ENCODE measurements at places on chromosomes 12 and 14.

DNA sequence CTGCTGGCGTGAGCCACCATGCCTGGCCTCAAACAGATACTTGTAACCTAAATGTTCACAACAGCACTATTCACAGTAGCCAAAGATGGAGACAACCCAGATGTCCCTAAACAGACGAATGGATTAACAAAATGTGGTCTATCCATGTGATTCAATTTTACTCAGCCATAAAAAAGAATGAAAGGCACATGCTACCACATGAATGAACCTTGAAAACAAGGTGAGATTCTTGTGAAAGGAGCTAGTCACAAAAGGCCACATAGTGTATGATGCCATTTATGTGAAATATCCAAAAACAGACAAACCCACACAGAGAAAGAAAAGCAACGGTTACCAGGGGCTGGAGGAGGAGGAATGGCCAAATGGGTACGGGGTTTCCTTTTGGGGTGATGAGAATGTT, 19.6 kb upstream of the P2RX7 start:
- no peak for DNase-seq

DNA sequence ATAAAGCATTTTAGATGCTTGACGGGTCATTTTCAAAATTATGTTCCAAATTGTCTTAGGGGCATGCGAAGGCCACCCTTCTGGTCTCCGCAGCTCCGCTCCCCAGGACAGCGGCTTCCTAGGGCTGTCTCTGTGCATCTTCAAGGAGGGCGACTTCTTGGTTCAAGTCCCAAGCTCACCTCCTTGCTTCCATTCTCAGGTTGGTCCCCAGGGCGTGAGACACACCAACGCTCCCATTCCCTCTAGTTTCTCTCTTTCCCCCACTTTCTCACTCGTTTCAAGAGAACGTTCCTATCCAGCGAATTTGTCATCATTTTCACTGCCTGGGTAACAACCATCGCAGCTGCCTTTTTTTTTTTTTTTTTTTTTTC, 109.4 kb upstream of the CCND2 start:
- DNase-seq = no peak

DNA sequence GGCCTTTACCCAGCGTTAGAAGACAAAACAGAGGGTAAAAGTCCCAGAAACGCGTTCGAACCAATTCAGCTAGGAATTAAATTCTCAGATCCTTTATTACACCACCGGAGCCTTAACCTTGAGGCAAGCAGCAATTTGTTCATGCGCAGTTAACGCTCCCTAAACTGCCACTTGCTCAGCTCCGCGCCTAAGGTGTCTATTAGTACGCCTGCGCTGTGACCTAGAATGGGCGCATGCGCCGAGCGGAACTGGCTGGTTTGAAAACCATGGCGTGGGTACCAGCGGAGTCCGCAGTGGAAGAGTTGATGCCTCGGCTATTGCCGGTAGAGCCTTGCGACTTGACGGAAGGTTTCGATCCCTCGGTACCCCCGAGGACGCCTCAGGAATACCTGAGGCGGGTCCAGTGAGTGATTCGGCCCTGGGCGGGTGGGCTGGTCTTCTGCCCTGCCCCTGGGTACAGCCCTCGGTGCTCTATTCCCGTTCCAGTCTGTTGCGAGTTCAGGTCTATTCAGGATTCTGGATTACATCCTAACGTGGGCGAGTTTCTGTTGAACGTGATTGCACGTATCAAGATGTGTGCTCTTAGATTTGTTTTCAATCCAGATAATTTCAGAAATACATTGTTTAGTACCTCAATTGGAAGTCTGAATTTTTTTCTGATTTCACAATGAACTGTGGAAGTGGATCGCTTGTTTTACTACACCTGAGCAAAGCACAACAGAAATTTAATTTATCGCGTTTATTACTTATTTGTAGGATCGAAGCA, at the start of gene GEMIN2:
Gene GEMIN2 (plus strand): TSS at position 251 of the 766 bp plus-strand sequence. CDS start 16 bp downstream, at position 267.
- peak; percentile 90 for DNase-seq

- DNase-seq = no peak
These were observed 327.8 kb downstream of the PDZRN4 start for GRCh38 chr12:41515953-41516352.

DNA sequence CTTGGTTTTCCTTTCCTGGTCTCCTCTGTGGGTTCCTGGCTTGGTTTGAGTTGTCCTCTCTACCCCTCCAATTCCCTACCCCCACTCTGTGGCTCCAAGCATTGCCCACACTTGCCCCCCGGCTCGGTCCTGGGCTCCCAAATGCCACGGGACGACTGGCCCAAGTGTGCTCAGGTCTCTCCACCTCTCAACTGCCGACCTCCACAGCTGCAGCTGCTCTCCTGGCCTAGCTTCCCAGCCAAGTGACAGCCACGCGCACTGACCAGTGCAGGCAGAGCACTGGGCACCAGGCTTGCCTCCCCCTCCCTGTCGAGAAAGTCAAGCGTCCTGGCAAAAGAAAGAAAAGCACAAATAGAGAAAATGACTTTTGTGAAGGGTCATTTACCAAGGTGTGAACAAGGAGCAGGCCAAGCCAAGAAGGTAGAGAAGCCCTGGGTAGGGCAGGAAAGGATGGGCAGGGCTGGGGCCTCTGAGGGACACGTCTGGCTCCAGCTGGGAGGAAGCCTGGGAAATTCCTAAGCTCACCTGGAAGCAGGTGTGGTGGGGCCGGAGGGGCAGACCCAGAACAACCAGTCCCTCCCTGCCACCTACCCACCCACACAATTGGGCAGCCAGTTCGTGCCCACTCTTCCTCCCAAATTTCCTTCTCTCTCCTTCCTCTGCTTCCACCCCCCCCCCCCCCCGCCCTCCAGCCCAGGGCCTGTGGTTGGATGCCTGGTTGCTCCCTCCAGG, 1.8 kb upstream of the CEP170B start:
- no peak for DNase-seq

DNA sequence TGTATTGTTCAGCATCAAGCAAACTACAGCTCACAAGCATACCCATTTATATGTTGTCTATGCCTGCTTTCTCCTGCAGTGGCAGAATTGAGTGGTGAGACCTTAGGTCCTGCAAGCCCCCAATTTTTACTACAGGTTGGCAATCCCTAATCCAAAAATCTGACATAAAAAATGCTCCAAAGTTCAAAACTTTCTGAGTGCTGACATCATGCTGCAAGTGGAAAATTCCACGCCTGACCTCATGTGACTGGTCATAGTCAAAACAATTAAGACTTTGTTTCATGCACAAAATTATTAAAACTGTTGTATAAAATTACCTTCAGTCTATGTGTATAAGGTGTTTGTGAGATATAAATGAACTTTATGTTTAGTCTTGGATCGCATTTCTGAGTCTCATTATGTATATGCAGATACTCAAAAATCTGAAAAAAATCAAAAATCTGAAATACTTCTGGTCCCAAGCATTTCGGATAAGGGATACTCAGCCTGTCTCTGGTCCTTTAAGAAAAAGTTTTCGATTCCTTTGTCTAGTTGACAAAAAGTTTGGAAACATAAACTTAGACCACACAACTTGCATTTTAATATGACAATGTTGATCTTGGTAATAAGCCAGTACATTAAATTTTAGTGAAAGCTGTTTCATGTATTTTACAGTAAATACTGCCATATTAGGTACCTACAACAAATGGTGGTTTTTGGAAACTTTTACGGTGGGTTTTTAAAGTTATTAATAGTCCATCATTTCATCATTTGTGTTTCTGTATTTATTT, 81.5 kb downstream of the AEBP2 start:
- DNase-seq = no peak

DNA sequence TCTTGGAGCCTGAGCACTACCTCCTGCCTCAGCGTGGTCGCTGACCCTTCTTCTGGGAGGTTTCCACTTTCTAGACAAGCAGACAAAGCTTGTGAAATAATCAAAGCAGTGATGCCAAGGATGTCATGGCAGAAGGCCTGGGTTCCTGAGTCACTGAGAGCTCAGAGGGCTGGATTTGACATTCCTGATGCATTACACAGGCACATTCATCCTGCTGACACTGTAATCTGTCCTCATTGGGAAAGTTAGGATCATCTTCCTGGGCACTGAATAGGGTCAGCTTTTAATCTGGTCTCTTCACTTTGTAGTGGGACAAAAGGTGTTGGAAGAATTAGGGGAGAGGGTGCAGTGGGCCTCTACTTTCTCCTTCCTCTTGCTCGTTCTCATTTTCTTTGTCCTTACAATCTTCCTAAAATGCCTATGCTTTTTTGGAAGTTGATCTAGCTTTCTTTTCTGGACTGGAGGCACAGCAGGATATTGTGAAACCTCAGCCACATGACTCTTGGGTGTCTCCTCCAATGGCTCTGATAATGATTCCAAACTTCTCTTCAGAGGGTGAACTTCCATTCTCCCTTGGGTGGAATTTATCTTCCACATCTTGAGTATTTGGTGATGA, 29.6 kb downstream of the EEA1 start:
- no peak for DNase-seq

DNA sequence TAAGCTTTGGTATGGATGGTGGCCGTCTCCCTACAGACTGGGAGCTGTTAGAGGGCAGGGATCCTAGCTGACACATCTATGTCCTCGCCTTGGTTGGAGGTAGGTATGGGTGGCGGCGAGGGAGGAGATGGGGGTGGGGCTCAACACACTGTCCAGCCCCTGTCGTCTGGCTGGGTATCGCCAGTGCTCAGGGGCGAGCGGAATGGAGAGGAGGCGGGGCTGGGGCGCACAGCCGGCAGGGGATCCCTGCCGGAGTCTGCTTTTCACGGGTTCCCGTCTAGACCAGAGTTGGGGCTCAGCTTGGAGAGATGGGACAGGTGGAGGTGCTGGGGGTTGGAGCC, 16.1 kb downstream of the TAMALIN start:
- DNase-seq = no peak
